ENCODE measurements at places on chromosomes 2 and 18.
A peak's percentile ranks its signal among the peaks of the same experiment; 100 is the strongest.

GRCh38 chr2:241559323-241560161 lies 997 bp downstream of the BOK start:
- DNase-seq, result peak; percentile 73

- DNase-seq, result no peak
Measured at GRCh38 chr2:122886479-122887145, 1131.2 kb downstream of the TSN start.

DNA sequence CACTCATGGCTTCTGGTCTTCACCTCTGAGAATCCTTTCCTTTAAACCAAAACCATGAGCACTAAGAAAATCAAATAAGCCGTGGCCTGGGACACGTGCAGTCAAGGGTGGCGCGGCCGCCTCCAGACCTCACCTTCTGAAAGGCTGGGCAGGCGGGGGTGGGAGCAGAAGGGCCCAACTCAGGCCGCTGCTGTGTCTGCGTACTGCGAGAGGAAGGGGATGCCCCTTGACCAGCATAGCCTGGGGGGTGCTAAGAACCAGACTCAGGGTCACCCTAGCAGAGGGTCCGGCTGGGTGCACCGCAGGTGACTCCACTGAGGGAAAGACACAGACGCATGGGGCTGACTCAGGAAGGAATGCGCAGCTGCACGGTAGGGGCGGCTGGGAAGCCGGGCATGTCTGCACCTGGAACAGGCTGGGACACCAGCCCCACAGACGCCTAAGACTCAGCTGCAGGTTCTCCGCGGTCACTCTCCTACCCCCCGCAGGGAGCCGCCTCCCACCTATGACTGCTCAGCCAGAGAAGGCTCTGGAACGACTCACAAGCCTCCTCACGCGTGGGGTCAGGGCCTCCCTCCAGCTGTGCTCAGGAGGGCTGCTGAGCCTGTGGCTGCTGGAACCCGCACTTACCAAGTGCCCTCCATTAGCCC lies 432.4 kb upstream of the MYT1L start:
- DNase-seq, result no peak

- no peak for DNase-seq
Measured at GRCh38 chr2:51994123-51994763, 962.3 kb upstream of the NRXN1 start.

DNA sequence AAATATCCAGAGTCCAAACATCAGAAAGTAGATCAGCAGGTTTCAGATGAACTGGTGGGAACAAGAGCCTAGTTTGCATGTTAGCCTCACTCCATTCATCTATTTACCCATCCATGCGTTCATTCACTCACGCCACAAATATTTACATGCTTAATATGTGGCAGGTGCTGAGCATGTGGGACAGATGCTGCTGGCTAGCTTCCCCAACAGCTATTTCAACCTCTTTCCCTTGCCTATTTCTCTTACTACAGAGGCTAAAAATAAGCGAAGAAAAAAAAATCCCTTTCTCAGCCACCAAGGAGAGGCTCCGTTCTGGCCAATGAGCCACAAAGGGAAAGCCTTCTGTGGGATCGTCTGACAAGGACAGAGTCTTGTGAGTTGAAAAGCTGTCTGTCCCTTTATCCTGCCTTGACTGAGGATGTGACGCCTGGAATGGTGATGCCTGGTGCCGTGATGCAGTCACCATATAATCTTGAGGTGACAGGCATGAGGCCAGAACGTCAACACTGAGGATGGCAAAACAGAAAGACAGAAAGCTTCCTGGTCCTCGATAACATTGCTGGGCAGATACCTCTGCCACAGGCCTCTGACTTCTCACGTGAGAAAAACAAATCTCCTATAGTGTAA lies 78.2 kb downstream of the KCTD1 start:
- no peak for DNase-seq

GRCh38 chr18:11176481-11176881 lies 27.1 kb upstream of the PIEZO2 start:
- DNase-seq, result peak; percentile 62

GRCh38 chr2:61710711-61711110 lies 143.1 kb downstream of the FAM161A start:
- DNase-seq, result no peak

- no peak for DNase-seq
Measured at GRCh38 chr2:97359861-97360584, 229.7 kb downstream of the ANKRD36B start.

DNA sequence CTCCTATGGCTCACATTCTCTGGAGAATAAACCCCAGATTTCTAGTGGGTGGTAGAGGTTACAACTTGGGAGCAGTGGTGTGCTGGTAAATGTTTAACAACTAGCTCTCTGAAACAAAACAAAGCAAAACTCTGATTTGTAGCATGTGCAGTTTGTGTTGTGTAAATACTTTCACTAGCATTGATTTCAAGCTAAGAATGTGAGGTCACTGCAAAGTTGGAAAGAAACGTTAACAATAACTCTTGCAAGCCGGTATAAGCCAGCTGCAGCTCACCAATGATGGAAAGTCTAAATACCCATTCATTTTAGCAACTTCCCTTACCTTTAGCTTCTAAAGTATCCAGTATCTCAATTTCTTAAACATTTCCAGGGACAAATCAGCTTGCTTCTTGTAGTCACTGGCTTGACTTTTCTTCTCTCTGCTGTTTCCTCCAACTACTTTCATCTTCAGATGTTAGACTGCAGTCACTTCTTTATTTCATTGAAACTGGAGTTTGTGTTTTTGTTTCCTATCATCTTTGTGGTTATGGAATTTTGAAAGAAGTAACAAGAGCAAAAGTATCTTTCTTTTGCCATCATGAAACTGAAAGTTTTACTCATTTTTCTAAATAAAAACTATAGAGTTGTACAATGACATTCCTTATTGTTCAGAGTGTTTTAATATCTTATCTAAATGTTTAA lies 140.2 kb downstream of the PLCL1 start:
- DNase-seq, result peak; percentile 27

DNA sequence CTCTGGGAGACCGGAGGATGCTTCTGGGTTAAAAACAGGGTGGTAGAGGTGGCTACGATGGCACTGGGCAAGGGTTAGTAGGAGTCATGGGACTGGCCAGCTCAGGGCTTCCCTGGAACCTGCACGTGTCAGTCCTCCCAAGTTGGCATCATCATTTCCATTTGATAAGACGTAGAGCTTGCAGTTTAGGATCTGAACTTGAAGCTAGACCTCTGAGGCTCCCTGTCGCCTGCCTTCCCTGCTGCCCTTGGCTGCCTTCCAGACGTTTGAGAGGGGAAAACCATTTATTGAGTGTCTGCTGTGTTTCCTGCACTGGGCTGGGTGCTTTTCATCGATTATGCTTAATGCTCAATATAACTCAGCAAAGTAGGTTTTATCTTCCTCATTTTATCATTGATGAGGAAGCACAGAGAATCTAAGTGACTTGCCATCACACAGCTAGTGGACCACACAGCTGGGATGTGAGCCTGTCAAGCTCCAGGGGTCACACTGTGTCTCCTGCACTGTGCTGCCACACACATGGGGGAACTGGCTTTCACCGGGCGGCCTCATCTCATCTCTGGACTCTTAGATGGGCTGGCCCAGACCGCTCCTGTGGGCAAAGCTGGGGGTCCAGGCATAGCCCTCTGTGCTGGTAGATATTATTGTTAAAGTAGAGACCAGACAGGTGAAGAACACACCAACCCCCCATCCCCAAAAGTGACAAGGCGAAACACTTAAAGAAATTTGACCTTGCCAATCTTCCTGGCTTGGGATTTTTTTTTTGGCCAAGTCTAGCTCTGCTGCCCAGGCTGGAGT lies 7.8 kb downstream of the NT5DC4 start:
- no peak for DNase-seq

GRCh38 chr2:74278176-74278575 lies 65.0 kb downstream of the SLC4A5 start:
- no peak for DNase-seq

- DNase-seq, result no peak
Measured at GRCh38 chr2:120701096-120701495, 34.6 kb upstream of the GLI2 start.

- no peak for DNase-seq
Measured at GRCh38 chr2:217873371-217873770, 129.4 kb downstream of the TNS1 start.

DNA sequence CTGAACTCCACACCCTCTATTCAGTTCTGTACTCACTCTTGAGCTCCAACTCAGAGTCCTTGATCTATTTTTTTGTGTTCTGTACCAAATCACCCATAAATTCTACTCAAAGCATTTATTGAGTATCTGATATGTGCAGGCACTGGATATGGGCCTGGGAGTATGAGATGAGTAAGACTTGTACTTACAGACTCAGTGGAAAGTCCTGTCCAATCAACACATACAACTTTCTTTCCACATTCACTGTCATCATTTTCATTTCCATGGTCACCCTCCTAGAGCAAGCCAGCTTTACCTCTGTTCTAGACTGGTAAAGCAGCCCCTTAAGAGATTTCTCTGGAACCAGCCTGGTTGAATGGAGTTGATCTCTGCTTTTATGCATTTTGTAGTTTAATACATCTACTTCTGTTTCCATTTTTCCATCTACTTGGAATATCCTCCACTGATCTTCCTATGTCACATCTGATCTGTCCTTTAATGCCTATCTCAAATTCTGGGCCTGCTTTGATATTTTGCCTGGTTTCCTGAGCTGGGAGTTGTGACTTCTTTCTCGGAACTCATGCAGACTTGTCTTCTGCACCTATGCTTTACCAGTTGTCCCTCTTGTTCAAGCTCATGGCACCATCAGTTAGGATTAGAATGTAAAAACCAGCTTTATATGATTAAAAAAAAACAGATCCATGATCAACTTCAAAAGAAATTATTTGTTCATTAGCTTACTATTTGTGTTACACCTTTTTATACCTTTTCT lies 96.9 kb upstream of the GLS start:
- no peak for DNase-seq

GRCh38 chr18:74499633-74500032 lies 3.5 kb downstream of the CNDP2 start:
- DNase-seq, result no peak

DNA sequence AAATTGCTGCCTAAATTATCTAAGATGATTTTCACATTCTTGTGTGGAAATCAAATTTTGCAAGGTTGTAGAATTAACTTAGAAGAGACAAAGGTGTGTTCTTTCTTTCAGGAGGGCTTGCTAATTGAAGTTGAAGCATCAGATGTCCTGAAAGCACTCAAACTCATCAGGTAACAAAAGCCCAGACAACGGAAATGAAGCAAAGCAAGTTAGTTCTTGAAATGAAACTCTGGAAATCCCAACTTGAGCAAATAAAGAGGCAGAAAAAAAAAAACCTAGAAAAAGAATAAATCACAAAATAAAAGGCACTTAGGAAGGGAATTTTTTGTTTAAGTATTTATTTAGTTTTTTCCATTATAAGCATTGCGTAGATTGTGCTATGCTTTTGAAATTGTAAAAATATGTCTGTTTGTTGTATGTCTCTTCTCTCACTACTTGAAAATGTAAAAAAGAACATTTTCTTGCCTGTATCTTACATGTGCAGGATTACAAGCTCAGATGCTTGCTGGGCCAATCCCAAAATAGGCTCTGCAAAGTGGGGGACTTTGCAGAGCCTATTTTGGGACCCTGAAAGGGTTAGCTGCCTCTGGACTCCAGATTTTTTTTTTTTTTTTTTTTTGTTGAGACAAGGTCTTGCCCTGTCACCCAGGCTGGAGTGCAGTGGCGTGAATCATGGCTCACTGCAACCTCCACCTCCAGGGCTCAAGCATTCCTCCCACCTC lies 46.7 kb downstream of the FAM161A start:
- no peak for DNase-seq

DNA sequence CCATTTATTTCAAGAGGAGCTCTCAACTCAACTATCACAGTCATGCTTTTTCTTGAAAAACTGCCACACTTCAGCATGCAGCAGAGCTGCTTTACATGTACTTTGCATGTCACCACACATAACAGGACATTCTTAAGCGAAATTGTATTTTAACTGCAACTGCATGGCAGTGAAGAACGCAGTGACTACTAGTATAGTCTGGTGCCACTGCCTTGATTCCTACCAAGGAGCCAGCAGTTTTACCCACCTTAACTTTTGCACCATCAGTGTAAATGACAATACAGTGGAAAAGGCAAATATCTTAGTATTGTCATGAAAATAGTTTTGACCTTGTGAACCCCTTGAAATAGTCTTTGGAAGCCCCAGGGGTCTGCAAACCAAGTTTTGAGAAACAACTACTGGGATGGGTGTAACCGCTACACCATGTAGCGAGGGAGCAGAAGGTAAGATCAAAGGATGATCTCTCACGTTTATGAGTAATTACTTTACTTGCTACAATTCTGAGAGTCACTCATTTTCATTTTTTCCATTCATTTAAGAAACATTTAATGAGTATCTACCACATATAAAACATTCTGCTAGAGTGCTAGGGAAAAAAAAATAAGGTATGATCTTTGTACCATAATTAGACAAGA lies 32.3 kb upstream of the MPP4 start:
- DNase-seq, result no peak

DNA sequence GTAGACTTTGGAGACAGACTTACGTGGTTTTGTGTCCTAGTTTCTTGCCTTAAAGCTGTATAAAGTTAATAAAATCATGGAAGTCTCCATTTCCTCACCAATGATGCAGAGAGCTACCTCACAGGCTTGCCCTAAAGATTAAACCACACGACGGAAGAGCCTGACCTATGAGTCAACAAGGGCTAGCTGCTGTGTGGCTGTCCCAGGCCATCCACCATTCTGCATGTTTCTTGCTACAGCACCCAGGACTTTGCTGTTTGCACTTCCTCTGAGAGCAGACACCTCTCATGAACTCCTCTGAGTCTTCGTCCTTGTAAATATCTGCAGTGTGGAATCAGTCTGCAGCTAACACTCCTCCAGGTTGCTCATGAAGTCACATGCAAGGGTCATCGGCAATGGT lies 160.0 kb upstream of the TRIB2 start:
- DNase-seq, result peak; percentile 39

- DNase-seq, result peak; percentile 22
Measured at GRCh38 chr2:45813003-45813941, 161.8 kb downstream of the PRKCE start.

DNA sequence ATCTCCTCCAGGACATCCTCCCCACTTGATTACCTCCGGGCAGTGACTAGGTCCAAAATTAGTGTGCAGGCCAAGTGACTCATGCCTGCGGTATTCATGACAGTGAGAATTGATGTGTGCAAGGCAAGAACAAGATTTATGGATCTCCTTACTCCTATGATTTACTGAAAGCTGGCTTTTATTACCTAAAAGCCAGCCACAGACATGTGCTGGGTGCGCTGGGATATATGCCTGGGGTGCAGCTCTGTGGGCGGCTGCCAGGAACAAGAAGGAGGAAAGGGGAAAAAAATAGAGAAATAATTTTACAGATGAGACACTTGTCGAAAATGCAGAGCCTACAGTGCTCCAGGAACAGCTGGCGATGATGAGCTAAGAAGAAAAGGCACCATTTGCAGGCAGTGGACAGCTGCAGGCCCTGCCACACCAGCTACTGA lies 359.3 kb downstream of the CMPK2 start:
- peak; percentile 75 for DNase-seq

GRCh38 chr2:237967463-237967951 lies 693 bp downstream of the UBE2F start:
- DNase-seq, result peak; percentile 61

GRCh38 chr18:60145776-60146175 lies 226.8 kb downstream of the MC4R start:
- DNase-seq, result no peak

GRCh38 chr2:239577935-239578334 lies 177.1 kb upstream of the HDAC4 start:
- DNase-seq, result no peak

GRCh38 chr18:68714712-68715496 lies at the start of gene TMX3:
Gene TMX3, minus strand, starts transcription at chr18:68715108. Its CDS starts 127 bp downstream, at chr18:68714981.
- DNase-seq, result peak; percentile 97
